NAMALWA (cell line): ENCODE measurements at places on chromosomes 6 and 20.

DNA sequence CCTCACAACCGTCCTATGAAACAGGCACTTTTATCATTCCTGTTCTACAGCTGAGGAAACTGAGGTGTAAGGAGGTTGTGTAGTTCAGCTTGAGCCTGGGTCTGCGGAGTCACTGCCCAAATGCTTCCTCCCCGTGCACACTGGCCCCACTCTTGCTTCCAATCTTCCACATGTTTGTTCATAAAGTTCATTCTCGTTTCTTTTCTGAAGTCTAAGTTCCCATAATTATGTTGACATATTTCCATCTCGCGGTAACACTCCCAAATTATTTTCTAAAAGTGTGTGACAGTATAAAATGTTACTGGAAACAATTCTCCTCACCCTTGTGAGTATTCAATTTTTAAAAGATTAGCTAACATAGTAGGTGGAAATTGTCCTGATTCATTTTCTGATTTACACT is 106.9 kb downstream of the SLC22A3 start:
- no peak for DNase-seq

DNA sequence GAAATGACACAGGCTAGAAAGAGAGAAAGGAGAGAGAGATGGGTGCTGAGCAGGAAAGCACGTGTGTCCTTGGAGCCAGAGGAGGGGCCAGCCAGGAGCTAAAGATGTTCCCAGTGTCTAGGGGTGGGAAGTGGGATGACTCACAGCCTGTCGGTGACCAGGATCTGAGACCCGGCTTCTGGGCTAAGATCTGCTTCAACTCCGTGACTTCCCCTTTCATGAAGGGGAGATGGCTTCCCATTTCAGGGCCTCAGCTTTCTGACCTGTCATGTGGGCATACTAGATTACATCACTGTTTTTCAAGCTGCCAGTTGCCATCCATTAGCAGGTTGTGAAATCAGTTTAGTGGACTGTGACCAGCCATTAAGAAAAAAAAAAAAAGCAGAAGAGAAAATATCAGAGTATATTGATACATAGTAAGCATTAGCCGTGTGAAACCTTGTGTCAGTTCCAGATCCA is 5.4 kb downstream of the TGM3 start:
- peak; percentile 97 for DNase-seq

DNA sequence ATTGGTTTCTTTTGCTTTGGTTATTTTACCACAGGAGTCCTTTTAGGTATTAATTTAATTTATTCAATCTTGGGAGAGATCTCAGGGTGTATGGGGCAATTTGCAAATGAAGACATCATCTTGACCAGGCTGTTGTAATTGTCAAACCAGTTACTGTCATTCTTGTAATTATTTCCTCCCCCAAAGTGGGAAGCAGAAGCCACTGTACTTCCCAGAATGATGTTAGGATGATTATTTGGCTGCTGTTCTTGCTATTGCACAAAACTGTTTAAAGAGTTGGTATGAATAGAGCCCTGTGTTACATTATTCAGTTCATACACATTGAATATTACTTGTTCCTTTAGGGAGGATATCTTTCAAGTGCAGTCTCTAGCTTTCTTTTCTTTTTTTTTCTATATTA is 1.7 kb downstream of the TAAR6 start:
- no peak for DNase-seq

DNA sequence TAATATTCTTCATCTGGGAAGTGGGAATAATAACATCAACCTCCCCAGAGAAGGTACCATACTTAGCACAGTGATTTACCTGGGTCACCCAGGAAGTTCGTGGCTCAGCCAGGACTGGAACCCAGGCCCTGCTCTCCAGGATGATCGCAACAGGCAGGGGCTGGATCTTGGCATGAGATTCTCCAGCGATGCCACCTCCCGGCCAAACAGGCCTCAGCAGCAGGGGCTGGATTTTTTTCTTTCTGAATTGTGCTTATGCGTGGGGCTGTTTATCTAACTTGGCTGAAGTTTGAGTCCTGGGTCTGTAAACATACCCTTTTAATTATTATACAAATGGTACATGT is 129.5 kb upstream of the PTPN1 start:
- DNase-seq = no peak

- DNase-seq = no peak
Measured at GRCh38 chr6:108737594-108738546, 110.4 kb upstream of the ARMC2 start.

DNA sequence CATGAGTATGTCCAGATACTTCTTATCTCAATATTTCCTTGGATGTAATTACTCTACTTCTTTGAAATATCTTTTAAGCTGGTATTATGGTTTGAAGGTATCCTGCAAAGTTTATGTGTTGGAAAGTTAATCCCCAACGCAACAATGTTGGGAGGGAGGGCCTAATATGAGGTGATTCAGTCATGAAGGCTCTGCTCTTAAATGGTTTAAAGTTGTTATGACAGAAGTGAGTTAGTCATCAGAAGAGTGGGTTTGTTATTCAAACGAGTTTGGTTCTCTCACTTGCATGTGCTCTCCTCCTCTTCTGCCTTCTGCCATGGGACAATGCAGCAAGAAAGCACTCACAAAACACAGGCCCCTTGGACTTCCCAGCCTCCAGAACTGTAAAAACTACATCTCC is 176.3 kb downstream of the KCNQ5 start:
- no peak for DNase-seq

DNA sequence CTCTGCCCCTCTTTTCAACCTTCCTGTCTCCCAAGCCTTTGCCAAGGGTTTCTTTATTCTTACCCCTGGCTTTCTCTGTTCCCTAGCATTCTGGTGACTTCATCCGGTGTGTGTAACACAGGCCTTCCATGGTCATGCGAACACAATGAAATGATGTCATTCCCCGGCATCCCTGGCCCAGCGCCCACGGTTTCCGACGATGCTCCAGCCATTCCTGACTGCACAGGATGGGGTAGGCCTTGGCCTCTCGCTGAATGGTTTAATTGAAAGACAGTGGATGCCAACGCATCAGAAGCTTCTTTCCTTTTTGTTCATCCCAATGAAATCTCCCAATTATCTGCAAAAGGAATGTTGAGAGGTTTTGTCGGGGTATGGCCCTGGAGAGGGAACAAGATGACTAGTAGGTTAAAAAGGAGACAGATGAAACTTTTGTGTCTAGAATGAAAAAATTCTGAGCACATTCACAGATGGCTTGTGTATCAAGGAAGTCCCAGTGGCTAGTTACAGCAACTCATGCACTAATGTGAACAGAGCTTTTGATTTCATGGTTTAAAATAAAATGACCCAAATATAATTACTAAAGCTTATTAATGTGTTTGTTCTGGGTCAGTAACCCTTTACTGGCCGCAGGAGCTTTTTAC is 655.0 kb downstream of the QKI start:
- no peak for DNase-seq

DNA sequence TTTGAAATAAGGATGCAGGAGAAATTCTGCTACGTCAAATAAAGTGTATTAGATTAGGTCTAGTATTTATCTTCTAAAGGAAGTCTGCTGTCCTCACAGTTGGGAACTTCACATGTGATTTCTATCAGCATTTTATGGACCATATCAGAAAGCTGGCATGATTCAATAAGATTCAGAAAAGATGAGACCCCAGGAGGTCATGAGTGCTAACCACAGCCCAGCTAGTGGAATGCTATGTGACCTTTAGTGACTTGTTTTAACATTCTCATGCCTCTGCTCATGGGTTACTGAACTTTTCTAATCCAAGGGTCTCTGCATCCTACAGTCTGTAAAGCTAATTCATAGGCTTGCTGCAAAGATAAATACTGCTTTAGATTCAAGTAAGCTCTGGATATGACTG is 150.1 kb downstream of the GMPR start:
- no peak for DNase-seq
